ENCODE measurements at places on chromosomes 7 and 10. TPM values are rescaled to one million over a fixed set of nuclear protein-coding genes. Genes with fewer than 3 reads are reported as not detected.

The AGMO gene
- 1.1 TPM for total RNA-seq

The CAPZA2 gene
- 130 TPM for total RNA-seq

The HIF1AN gene
- total RNA-seq = 15.1 TPM

The BMPER gene
- 5.4 TPM for total RNA-seq

The PVRIG gene
- not detected for total RNA-seq

The ZC3HAV1L gene
- 4.8 TPM for total RNA-seq

The PLXNA4 gene
- total RNA-seq = 0.79 TPM

The PITX3 gene
- total RNA-seq = 1.0 TPM

The LIPJ gene
- total RNA-seq = not detected

The ASZ1 gene
- not detected for total RNA-seq

The SUN3 gene
- not detected for total RNA-seq

The CPN1 gene
- total RNA-seq = 0.26 TPM

The CFTR gene
- not detected for total RNA-seq

The SH2D4B gene
- 0.09 TPM for total RNA-seq

The NXPH1 gene
- not detected for total RNA-seq

The NKX6-2 gene
- 0.44 TPM for total RNA-seq

The AGR2 gene
- 100 TPM for total RNA-seq

The LMOD2 gene
- total RNA-seq = not detected

The TMEM213 gene
- total RNA-seq = not detected

The GRID1 gene
- 0.22 TPM for total RNA-seq

The POLR2J2 gene
- total RNA-seq = 0.89 TPM

The SLC25A28 gene
- 24.4 TPM for total RNA-seq

The PIK3CG gene
- not detected for total RNA-seq

The CREB5 gene
- 3.6 TPM for total RNA-seq

The ESYT2 gene
- total RNA-seq = 96.4 TPM

The SYT15 gene
- total RNA-seq = 3.3 TPM

The TRPV5 gene
- not detected for total RNA-seq

The ABCC2 gene
- 142 TPM for total RNA-seq

The AGFG2 gene
- total RNA-seq = 41.5 TPM

The MYL10 gene
- total RNA-seq = not detected

The YKT6 gene
- total RNA-seq = 113 TPM

The UBE2D1 gene
- 12.4 TPM for total RNA-seq

The GPRIN2 gene
- total RNA-seq = 40.5 TPM

The PTPRN2 gene
- total RNA-seq = 0.76 TPM

The RELN gene
- 0.01 TPM for total RNA-seq

The ENTPD7 gene
- 10.9 TPM for total RNA-seq

The ODAD2 gene
- total RNA-seq = not detected

The KCP gene
- total RNA-seq = 0.05 TPM

The SP4 gene
- 0.84 TPM for total RNA-seq

The CALY gene
- total RNA-seq = 0.33 TPM

The DMTF1 gene
- total RNA-seq = 17.8 TPM

The CRYGN gene
- not detected for total RNA-seq

The SPDYE18 gene
- total RNA-seq = 0.28 TPM

The MEOX2 gene
- not detected for total RNA-seq

The HECW1 gene
- total RNA-seq = 15.7 TPM

The CNPY1 gene
- not detected for total RNA-seq

The PLPP4 gene
- total RNA-seq = 0.16 TPM

The TSPAN15 gene
- 108 TPM for total RNA-seq

The RPEL1 gene
- 0.07 TPM for total RNA-seq

The ACTL6B gene
- not detected for total RNA-seq

The DGKI gene
- 0.29 TPM for total RNA-seq

The SGCE gene
- total RNA-seq = 52.1 TPM

The CLDN4 gene
- total RNA-seq = 6.1 TPM

Data from A549 treated with Mapracorat at 1 μM for 4 hours (cell line).